ENCODE measurements at places on chromosomes 3 and 15.

DNA sequence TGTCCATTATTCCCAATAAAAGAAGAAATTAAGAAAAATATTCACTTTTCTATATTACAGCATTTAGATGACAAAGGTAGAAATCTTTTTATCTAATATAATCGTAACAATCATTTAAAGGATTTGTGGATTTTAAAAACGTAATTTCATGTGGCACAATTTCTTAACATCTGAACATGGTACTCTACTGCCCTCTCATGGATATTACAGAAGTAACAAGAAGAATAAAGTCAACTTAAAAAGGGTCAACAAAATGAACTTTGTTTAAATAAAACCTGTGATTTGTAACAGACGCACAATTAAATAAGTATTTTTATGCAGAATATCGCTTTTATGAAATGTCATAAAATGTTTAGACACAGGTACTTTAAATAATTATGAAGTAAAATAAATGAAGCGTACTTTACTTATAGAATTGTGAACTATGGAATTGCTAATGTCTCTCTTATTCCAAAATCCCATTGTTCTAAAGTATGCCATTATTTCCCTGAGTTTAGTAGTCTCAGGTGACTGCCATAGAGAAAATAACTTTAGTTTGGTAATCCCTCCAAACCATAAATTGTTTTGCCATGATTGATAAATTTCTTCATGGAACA is 366.8 kb upstream of the ZNF385D start:
- DNase-seq: no peak

DNA sequence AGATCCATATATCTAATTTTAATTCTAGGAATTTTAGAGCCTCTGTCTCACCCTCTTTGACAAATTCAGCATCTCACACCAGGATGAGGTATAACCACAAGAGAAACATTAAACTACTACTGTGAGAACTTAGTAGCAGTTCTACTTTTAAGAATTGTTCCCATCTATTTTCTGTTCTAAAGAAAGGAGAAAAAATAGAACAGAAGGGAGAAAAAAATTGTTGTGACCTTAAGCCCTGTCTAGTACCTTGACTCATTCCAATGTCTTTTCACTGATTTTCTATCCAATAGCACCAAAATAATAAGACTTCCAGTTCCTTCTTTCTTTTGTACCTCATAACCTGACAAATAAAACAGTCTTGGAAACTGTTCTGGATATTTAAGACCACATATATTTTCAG is 37.0 kb downstream of the FRMD5 start:
- no peak for DNase-seq

- no peak for DNase-seq
Observed at GRCh38 chr15:33136353-33136752, 58.2 kb downstream of the FMN1 start.

- no peak for DNase-seq
Observed at GRCh38 chr15:71048913-71049675, 66.2 kb upstream of the THSD4 start.

DNA sequence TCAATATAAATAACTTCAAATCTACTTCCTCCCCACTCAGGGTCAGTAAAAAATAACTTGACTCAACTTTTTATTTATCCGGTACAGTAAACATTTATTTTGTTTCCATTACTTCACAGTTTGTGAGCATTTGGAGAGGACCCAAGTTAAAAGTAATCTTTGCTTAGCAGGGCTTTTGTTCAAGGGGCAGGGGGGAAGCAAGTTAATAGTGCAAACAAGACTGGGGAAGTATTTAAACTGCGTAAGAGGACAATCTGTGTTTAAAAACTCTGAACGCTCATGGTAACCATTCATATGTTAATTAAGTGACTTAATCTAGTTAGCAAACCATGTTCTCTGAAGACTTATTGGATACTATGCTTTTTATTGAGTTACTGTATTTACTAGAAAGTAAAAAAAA is 346.2 kb downstream of the SLC9A9 start:
- no peak for DNase-seq

DNA sequence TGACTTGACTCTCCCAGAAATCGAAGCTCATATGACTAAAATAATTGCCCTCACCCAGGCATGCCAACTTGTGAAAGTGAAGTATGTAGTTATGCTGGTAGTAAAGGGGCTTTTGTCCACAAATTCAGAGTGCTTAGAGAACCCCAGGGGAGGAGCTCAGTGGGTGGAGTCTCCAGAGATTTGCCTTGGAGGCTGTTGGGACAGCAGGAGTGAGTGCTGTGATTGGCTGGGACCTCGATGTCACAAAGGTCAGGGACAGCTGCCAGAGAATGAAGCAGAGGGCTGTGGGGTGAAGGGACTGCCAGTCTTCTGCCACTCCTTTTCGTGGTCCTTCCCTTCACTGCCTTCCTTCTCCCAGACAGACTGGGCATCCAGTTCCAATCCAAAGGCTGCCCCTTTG is 49.8 kb downstream of the ZNF445 start:
- DNase-seq: no peak

DNA sequence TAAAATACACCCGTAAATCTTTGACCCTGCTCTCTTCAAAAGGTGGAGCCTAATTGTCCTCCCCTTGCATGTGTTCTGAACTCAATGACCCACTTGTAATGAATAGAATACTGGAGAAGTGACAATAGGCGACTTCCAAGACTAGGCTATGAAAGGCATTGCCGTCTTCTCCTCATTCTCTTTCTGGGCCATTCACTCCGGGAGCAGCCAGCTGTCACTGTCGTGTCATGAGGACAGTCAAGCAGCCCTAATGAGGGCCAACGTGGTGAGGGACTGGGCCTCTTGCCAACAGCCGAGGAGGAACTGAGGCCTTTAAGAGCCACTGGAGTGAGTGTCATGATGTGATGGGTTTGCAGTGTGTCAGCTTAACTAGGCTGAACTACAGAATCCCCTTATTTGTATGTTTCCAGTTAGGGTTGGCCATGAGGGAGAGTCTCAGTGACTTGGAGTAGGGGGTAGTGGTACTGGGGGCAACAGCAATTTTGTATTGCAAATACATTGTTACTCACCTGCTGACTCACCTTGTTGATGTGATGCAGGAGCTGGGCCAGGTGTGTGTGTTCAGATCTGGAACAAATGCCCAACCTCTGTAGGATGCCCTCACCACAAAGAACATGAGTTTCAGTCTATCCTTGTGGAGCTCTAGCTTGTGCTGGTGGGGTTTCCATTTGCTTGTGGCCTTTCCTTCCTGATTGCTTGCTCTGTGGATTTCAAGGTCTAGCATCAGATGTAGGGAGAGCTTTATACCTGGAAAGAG is 188.5 kb upstream of the PROK2 start:
- no peak for DNase-seq

GRCh38 chr15:98121957-98122356 is 161.5 kb downstream of the ARRDC4 start:
- no peak for DNase-seq

DNA sequence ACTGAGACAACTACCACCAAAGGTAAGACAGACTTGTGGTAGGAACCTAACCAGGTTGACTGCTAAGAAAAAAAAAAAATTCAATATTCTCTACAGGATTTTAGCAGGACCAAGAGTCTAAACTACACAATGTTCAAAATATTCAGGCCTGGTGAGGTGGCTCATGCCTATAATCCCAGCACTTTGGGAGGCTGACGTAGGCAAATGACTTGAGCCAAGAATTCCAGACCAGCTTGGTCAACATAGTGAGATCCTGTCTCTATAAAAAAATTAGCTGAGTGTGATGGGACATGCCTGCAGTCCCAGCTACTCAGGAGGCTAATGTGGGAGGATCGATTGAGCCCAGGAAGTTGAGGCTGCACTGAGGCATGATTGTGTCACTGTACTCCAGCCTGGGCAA is 341.6 kb upstream of the WNT5A start:
- DNase-seq: no peak

- no peak for DNase-seq
Observed at GRCh38 chr3:107969994-107970819, 120.6 kb downstream of the CD47 start.

DNA sequence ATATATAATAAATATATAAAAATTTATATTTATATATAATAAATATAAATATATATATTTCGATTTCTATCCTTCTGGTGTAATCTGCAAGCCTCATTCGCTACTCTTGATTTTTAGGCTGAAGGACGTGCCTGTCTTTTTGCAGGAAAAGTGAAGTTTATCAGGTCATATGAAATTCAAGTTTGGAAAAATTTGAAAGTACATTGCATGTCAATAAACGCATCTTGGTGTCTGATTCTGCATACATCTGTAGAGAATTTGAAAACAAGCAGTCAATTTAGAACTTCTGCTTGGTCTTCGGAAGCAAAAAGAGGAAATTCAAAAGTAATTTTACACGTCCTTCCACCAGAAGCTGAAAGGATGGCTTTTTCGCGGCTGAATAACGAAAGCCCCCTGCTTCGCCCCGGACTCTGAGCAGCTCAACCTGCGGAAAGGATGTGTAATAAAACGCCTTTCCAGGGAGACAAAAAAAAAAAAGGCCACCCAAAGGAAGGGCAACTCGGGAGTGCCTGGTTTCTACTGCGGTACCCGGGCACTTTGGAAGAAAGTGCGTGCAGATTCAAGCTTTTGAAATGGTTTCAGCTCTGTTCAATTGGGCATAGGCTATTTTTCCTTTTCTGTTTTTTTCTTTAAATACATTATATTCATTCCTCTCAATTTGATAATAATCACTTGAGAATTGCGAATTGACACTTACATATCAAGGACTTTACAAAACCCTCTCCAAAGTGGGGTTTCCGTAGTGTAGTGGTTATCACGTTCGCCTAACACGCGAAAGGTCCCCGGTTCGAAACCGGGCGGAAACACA is 1.5 kb upstream of the MYNN start:
- peak; percentile 91 for DNase-seq

- no peak for DNase-seq
Observed at GRCh38 chr15:66151809-66152208, 101.7 kb downstream of the MEGF11 start.

DNA sequence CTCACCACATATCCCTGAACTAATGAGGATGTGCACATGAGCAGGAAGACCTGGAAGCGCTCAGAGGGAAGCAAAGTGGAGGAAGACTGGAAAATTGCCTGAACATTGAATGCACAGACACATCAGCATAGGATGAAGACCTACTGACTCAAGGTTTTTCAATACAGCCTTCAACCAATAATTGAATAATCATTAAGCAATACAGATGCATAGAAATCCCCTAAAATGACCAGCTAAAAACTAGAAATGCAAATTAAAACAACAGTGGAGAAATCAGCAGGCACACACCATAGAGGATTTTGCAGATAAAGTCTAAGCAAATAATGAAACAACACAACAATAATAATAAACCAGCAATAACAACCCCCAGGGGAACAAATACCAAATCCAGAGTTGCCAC is 80.4 kb downstream of the CEP152 start:
- no peak for DNase-seq

Measured in CD4-positive, alpha-beta T cell treated with Interleukin-12 subunit alpha and Interleukin-12 subunit beta, for 1 hour (primary cell).